ENCODE measurements at places on chromosomes 7 and 10.

GRCh38 chr10:103467406-103467805, 8.7 kb upstream of the CALHM1 start:
- DNase-seq = no peak

DNA sequence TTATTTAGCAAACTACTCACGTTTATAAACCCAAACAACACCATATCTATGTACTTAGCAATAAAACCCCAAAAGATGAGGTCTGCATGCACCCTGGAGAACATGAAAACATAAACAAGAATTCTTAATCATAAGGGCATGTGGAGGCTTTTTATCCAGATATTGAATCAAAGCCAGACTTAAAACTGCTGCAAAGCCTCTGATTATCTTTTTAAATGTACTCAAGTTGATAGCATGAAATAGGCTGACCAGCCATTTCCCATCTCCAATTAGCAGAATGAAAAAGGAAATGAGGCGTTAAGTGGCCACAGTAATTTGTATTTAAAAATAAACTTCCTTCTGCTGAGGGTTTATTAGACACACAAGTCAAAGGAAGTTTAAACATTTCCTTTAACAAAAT, 48.3 kb downstream of the ITIH5 start:
- no peak for DNase-seq

- no peak for DNase-seq
Observed at GRCh38 chr7:141001122-141001521, 13.6 kb downstream of the MRPS33 start.

GRCh38 chr10:8396675-8397074, 342.2 kb downstream of the GATA3 start:
- no peak for DNase-seq

- DNase-seq = no peak
Observed at GRCh38 chr7:49878627-49879026, 105.2 kb downstream of the VWC2 start.

- DNase-seq = no peak
Observed at GRCh38 chr10:88392222-88392621, 190.9 kb downstream of the RNLS start.

- peak; percentile 17 for DNase-seq
Observed at GRCh38 chr7:23299770-23300300, 696 bp downstream of the MALSU1 start.

DNA sequence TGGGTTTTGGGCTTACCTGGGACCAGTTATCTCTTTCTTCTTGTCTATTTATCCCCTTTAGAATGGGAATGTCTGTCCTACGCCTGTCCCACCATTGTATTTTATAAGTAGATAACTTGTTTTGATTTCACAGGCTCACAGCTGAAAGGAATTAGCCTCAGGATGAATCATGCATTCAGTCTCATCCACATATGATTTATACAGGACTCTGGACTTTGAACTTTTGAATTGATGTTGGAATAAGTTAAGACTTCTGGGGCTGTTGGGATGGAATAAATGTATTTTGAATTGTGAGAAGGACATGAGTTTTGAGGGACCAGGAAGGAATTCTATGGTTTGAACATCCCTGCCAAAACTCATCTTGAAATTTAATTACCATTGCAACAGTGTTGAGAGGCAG, 112.6 kb downstream of the AMPH start:
- DNase-seq = no peak

DNA sequence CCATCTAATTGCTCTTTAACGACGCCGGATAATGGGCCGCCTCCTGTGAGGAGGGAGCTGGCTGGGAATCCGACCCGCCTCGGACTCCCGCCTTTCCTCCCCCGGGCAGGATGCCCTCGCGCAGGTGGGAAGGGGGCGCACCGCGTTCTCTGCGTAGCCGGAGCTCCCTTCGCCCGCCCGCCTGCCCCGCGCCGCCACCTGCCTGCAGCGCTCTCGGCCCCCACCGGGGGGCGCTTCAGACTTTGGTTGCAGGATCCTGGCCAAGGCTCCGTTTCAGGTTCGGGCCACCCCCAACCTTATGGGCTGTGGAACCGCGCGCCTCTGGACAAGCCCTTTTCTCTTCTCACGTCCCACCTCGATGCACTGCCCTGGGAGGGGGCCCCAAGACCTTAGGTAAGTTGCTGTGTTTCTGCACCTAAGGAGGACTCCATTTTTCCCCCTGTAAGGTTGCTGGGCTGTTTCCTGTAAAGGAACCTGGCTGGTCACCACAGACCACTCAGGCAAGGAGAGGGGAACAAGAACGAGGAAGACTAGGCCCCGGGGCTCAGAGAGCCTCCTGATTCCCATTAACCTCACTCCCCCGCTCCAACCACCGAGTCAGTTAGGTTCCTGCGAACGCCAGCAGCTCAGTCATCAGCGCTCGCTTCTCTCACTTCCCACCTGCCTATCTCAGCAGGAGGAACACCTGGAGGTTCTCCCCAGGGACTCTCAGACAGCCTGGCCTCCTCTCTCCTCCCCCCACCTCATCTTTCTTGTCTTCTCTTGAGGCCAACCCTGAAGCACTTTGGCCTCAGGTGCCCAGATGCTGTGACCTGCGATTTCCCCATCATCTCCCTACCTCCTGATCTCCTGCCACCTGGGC, 11.3 kb upstream of the KAZALD1 start:
- peak; percentile 69 for DNase-seq

DNA sequence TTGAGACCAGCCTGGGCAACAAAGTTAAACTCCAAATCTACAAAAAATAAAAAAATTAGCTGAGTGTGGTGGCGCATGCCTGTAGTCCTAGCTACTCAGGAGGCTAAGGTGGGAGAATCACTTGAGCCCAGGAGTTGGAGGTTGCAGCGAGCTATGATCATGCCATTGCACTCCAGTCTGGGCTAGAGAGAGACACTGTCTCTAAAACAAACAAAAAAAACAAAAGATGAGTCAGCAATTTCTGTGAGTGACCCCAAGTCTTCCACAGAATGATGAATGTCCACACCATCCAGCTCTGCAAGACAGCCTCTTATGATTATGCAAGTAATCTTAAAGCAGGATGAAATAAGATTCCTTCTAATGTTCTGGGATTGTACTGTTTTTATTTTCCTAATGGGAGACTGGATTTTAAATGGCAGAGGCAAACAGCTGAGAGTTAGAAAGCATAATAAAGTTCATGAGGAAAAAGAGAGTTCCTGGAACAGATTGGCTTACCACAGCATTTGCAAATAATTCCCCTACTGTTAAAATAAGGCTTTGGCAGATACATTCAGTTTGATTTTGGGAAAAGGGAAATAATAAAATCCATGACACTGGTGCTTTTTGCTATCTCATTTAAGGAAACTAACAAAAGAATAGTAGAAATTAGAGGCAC, 18.9 kb upstream of the PRKAR2B start:
- DNase-seq = no peak

DNA sequence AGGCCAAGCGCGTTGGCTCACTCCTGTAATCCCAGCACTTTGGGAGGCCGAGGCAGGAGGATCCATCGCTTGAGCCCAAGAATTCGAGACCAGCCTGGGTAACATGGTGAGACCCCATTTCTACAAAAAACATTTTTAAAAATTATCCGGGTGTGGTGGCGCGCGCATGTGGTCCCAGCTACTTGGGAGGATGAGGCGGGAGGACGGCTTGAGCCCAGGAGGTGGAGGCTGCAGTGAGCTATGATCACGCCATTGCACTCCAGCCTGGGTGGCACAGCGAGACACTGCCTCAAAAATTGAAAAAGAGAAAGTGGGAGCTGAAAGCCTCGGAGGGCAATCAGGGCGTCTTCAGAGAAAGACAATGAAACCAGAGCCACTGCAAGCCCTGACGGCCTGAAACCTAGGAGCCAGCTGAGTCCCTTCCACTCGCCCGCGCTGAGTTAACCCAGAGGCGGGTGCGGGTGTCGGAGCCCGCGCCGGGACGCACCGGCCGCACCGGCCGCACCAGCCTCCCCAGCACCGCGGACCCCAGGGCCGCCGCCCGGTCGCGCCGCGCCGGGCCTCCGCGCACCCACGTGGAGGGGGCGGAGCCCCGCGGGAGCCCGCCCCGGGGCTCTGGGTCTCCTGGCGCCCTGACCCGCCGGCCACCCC, 22.4 kb downstream of the ZFAND2A start:
- DNase-seq = no peak

DNA sequence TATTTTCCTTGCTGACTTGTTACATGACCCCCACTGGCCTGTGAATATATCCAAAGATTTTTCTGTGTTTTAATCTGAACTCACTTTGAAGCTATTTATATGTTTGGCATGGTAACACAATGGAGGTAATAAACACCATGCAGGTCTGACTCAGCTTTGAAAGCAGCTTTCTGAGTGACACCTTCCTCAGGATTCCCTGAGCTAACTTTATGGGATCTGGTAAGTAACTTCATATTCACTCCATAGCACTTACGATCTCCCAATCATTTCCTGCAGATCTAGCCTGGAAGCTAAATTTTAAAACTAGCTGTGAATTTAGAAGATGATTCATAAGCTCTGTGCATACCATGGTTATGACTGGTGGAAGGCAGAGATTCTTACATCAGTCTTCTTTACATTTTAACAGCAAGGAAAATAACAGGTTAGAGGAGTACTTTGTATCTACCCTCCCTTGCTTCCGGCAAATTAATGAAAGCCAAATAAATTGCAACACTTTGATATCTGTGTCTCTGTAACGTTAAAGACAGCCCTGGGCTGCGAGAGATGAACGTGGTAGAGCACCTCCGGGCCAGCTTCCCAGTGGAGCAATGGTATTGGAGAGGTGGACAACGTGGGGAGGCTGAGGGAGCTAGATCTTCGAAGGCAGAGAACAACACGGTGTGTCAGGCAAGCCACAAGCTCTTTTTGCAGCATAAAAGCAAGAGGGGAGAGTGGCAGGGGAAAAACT, 170.2 kb upstream of the KLF14 start:
- DNase-seq = no peak

DNA sequence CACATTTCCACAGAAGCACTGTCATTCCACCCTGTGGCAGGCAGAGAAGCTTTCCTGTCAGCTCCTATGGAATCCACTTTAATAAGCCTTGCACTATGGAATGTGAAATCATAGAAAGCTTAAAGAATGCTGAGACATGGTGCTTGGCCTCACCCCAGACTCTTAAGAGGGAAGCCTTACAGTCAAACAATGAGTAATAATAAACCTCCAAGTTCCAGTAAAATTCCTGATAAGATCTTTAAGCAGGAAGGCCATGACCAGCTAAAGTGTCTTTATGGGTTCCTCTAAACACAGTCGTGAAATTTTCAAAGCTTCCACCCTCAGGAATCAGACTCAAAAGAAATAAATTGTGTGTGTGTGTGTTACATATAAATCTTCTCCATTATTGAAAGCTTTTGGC, 11.9 kb upstream of the TEX36 start:
- DNase-seq = no peak

- no peak for DNase-seq
Observed at GRCh38 chr7:50937727-50938126, 155.0 kb upstream of the GRB10 start.

DNA sequence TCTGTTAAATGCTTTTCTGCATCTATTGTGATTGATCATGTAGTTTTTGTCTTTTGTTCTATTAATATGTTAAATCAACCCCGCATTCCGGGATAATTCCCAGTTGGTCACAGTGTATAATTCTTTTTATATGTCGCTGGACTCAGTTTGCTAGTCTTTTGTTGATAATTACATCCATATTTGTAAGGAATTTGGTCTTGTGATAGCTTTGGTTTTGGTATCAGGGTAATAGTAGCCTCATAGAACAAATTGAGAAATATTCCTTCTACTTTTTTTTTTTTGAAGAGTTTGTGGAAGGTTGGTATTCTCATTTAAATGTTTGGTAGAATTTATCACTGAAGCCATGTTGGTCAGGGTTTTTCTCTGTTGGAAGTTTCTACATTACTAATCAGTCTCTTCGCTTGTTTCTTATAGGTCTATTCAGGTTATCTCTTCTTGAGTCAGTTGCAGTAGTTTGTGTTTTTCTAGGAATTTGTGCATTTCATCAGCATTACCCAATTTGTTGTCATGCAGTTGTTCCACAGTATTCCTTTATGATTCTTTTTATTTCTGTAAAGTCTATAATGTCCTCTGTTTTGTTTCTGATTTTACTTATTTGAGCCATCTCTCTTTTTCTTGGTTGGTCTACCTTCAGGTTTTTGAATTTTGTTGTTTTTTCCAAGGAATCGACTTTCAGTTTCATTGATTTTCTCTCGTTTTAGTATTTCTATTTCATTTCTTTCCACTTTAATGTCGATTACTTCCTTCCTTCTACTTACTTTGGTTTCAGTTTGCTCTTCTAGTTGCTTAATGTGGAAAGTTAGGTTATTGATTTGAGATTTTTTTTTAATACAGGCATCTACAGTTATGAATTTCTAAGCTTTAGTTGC, 64.6 kb upstream of the GJD4 start:
- DNase-seq = no peak

DNA sequence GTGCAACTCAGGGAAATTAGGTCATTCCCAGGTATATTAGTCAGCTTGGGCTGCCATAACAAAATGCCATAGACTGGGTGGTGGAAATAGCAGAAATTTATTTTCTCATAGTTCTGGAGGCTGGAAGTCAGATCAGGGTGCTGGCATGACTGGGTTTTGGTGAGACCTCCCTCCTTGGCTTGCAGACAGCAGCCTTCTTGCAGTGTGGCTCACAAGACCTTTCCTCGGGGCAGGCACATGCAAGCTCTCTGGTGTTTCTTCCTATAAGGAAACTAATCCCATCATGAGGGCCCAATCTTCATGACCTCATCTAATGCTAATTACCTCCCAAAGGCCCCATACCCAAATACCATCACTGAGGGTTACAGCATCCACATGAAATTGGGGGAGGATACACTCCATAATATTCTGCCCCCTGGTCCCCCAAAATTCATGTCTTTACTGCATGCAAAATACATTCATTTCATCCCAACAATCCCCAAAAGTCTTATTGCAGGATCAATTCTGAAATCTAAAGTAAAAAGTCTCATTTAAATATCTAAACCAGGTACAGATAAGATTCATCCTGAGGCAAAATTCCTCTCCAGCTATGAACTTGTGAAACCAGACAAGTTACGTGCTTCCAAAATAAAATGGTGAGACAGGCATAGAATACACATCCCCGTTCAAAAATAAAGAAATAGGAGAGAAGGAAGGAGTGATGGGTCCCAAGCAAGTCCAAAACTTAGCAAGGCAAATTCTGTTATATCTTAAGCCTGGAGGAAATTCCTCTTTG, 17.4 kb upstream of the CBLL1 start:
- DNase-seq = no peak

GRCh38 chr7:21996641-21997040, 50.9 kb upstream of the CDCA7L start:
- DNase-seq = no peak

DNA sequence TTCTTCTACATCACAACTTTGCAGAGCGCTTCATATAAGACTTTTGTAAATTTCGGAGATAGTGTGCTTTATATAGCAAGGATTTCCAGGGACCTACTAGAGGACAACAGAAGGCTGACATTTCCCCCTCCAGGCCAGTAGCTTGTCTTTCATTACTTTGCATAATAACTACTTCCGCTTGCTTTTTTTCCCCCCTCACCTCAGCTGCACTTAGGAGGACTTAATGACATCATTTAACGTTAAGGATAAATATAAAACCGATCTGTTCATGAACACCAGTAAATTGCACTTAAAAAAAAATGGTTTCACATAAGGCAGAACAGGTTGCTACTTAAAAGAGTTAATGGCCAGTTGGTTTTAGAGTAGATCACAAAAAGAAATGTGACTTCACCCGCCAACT, 172.3 kb downstream of the AUTS2 start:
- no peak for DNase-seq

Data from suppressor macrophage treated with lipopolysaccharide for 4 hours (primary cell).